ENCODE measurements at places on chromosomes 2 and 18.

- no peak for DNase-seq
Measured at GRCh38 chr2:39739386-39739785, 39.7 kb downstream of the THUMPD2 start.

- no peak for DNase-seq
Measured at GRCh38 chr2:217941886-217942728, 60.7 kb downstream of the TNS1 start.

DNA sequence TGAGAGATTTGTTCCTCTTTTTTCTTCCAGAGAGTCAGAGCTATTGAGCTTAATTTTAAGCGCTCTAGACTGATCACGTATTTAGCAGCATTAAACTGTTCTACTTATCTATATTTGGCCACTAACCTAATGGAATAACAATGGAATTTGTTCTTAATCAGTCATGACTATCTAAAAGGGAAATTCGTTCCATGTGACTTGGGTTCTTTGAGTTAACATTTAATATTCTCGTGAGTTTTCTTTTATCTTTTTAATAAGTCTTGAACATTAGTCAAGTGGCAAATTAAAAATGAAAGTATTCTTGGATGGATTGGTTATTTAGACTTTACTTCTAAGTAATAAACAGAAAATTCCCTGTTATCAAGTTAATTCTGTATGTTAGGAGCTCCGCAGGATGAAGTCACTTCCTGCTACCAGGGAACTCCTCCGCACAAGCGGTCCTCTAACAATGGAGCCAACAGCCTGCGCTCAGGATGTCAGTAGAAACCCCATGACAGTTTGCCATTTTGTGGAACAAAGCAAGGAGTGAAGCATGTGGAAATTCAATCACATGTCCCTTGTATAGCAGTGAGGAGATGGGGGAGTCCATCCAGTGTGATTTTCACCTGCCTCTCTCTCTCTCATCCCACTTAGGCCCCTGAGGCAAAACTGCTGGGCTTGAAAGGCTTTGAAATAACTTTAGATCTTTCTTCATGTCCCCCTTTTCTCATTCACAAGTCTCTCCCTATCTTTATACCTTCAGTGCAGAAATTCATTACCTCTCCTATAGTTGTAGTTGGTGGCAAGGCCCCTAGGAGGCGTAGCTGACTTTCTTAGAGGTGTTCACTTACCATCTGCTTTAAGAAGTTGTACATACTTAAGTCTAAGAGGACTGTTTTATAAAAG lies 138.1 kb downstream of the WDR7 start:
- peak; percentile 2 for DNase-seq

GRCh38 chr2:143398781-143399180 lies 269.6 kb downstream of the ARHGAP15 start:
- DNase-seq = no peak

DNA sequence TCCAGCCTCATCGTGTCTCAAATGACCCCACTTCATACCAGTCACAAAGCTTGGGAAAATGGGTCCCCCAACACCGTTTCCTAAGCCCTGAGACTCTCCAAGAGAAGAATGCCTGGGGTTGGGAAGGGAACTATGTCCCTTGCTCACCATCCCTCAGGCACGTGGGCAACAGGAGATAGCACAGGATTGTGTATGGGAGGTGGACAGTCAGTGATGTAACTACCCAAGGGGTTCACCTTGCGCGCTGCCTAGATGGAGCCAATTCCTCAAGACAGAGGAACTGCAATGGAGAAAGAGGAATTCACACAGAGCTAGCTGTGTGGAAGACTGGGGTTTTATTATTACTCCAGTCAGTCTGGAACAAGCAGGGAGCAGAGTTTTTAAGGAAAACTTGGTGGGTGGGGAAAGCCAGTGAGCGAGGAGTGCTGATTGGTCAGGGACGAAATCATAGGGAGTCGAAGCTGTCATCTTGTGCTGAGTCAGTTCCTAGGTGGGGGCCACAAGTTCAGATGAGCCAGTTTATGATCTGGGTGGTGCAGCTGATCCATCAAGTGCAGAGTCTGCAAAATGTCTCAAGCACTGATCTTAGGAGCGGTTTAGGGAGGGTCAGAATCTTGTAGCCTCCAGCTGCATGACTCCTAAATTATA lies 13.8 kb upstream of the CXCR1 start:
- DNase-seq = no peak

GRCh38 chr2:136151021-136151971 lies 33.3 kb upstream of the CXCR4 start:
- DNase-seq = no peak

- DNase-seq = no peak
Measured at GRCh38 chr18:8619041-8619440, 9.8 kb downstream of the RAB12 start.

DNA sequence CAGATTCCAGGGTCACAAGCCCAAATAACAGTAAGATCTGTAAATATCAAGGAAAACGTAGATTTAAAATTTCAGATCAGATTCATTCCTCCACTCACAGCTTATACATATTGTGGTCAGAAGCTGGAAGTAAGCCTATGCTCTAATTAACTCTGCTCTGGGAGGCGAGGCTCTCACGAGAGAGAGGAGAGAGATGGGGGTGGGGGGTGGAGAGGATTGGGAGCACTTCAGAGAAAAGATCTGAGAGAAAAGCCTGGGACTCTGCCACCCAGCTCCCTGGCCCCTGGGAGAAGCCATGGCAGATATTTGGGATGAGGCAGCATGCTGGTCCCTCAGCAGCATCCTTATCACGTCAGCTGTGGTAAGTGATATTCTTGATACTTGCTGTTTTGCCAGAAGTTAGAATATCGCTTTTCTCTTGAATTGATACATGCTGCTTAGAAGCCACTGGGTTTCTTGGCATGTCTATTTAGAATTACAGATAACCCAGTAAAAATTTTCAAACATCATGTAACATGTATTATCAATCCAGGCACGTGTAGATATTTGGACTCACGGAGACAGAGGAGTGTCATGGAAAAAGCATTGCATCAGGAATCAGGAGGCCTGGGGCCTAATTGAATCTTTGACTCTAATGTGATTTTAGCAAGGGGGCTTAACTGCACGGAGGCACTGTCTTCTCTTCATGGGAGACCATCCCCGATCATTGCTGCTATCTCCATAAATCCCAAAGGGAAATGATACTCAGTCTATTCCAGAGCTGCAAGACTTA lies 265.4 kb downstream of the HRH4 start:
- no peak for DNase-seq

GRCh38 chr2:217845301-217845700 lies 157.5 kb downstream of the TNS1 start:
- no peak for DNase-seq

GRCh38 chr18:22433956-22434355 lies 16.2 kb upstream of the CTAGE1 start:
- DNase-seq = no peak

GRCh38 chr2:152047824-152048471 lies 50.9 kb downstream of the CACNB4 start:
- no peak for DNase-seq

DNA sequence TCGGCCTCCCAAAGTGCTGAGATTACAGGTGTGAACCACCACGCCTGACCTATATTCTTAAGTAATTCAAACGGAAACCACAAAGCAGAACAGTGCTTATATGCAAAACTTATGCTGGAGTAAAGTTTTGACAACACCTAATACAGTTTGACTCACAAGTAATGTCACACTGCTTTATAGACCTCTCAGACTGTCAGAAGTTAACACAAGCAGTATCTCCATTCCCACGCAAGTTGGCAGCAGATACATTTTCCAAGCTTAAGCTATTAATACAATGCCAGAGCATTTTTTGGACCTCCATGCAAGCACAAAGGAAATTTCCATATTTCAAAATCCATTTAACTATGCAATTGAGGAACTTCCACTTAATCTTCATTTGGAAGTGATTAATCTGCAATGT lies 21.0 kb upstream of the SANBR start:
- DNase-seq = no peak

- no peak for DNase-seq
Measured at GRCh38 chr18:36203360-36203895, 16.1 kb downstream of the MOCOS start.

GRCh38 chr18:35387152-35387571 lies 10.0 kb upstream of the ZNF396 start:
- DNase-seq = peak; percentile 11

- DNase-seq = no peak
Measured at GRCh38 chr2:42877936-42878335, 85.6 kb upstream of the HAAO start.

GRCh38 chr2:223860809-223861738 lies 23.7 kb upstream of the AP1S3 start:
- peak; percentile 91 for DNase-seq

DNA sequence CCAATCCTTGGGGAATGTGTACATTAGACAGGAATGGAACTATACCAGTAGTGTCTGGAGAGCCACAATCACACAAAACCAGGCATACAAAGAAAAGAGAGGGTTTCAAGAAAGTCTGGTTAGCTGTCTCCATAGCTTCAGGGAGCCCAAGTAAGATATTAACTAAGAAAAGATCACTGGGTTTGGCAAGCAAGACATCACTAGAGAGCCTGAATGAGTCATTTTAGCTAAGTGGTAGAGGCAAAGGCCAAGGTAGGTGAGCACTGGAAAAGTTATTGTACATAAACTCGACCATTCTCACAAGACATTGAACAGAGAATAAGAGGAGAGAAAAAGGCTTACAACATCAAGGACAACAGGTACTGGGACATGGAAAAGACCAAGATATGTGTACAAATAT lies 143.8 kb upstream of the ARL4C start:
- DNase-seq = no peak

DNA sequence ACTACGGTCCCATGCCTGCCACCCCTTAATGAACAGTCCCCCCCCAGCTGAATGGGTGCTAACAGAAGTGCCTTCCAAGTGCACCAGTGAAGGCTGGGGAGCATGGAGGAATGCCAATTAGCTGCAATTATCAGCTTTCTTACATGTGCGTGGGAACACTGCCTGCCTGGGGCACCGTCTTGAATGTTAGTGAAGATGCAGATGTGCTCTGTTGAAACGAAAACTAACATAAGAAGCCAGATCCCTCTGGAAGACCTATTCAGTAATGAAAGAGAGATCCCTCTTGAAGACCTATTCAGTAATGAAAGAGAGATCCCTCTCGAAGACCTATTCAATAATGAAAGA lies 154.5 kb downstream of the CLIP4 start:
- DNase-seq = no peak

DNA sequence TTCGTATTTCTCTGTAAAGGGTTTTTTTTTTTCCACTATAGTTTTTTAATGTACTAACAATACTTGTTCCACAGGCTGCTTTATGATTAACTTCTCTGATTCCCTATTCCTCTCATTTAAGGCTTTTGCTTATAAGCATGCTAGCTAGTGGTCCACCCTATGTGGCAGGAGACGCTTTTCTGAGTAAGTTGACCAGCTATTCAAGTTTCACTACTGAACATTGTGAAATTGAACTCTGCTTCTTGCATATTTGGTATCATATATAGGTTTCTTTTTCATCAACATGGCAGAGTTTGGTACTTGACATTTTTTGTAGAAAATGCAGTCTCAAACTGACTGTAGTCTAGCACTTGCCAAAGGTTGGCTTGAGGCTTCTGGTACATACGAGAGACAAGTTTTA lies 74.2 kb downstream of the OTX1 start:
- no peak for DNase-seq

DNA sequence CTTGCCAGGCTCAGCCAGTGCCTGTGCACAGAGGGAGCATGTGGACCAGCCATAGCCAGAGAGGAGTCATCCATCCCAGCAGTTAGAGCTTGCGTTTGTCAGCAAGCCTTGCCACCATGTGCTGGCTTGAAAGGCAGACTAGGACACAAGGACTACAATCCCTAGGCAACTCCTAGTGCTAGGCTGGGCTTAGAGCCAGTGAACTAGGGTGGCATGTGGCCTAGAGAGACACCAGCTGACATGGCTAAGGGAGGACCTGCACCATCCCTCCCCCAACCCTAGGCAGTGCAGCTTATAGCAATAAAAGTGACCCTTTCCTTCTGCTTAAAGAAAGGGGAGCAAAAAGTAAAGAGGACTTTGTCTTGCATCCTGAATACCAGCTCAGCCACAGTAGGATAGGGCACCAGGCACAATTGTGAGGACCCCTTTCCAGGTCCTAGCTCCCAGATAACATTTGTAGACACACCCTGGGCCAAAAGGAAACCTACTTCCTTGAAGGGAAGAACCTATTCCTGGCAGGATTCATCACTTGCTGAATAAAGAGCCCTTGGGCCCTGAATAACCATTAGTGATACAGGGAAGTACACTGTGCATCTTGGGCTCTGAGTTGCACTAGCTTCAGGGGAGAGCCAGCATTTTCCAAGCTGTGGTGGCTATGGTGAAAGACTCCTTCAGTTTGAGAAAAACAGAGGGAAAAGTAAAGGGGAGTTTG lies 38.7 kb upstream of the UXS1 start:
- no peak for DNase-seq

GRCh38 chr2:97901862-97902261 lies 93.9 kb downstream of the TMEM131 start:
- no peak for DNase-seq

- DNase-seq = no peak
Measured at GRCh38 chr2:141820893-141821292, 309.9 kb downstream of the LRP1B start.

DNA sequence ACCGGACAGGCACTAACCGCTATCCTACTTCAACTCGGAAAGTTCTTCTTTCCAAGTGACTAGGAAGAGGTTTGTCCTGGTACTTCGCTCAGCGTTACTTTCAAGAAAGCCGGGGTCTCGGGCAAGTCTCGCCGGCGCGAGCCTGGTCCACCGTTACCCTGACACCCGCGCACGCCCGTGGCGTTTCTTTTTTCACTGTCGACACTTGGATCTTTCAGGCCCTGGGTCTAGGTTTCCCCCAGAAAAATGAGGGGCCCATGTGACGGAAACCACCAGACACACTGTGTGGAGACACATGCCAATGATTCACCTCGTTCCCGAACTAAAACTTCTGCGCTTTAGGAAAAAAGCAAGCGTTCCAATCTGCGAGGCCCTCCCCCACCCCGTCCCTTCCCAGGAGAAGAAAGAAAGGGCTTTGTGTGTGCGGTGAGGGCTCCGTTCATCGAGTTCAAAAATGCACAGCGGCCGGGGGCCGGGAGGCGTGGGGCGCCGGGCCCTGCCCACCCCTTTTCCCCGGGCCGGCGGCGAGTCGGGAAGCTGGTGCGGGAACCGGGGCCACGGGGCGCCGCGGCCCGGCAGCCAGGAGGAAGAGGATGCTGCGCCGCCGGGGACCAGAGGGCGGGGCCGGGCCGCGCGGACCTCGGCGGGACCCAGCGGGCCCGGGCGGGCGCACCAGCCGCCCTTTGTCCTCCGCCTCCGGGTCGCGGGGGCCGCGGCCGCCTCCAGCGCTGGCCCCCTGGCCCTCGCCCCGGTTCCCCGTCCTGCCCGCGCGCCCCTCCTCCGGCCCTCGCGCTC lies 2.6 kb downstream of the ZNF521 start:
- DNase-seq = no peak

DNA sequence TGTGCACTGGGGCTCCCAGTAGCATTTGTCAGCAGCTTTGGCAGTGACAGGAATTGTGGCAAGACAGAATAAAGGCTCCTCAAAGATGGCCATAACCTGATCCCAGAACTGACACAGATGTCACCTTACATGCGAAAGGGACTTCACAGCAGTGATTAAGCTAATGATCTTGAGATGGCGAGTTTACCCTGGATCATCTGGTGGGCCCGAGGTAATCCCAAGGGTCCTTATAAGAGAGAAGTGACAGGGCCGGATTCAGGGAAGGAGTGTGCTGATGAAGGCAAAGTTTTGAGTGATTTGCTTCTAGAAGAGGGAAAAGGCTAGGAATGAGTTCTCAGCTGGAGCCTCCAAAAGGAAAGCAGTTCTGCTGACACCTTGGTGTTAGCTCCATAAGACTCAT lies 333.9 kb downstream of the LPIN1 start:
- no peak for DNase-seq

GRCh38 chr2:198852248-198852647 lies 605.5 kb downstream of the SATB2 start:
- DNase-seq = no peak
